SJSA1 (cell line): ENCODE measurements at places on chromosomes 7 and 10. TPM values are rescaled to one million over a fixed set of nuclear protein-coding genes. Genes with fewer than 3 reads are reported as not detected.

GRCh38 chr7:151819866-151820265, 57.0 kb downstream of the PRKAG2 start:
- no peak overlapping the region for H3K4me3 ChIP-seq
- H3K27ac ChIP-seq, result no peak overlapping the region
- no peaks in the 10 kb centered on the region for H3K36me3 ChIP-seq
- DNase-seq, result no peak

DNA sequence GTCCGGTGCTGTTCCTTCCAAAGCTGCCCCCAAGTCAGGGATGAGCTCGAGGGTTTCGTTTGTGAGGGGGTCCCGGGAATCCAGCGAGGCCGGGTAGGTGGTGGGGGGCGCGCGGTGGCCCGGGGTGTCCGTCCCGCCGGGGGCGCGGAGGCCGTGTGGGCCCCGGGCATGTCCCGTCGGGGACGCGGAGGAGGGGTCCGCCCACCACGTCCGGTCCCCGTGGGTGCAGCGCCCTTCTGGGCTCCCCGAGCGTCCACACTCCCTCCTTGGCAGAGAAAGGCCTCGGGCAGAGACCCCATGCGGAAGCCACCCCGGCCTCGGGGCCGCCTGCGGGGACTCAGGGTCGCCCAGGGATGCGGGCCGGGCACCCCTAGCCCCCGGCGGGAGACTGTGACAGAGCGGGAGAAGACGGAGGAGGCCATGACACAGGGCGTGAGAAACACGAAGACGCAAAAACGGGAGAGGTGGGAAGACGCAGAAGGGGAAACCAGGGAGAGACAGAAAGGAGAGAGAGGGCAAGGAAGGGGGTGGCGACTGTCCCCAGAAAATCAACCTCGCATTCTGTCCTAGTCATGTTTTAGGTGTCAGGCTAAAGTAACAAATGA, 640 bp upstream of the ZNF425 start:
- peaks cover 25% of the 10 kb centered on the region for H3K36me3 ChIP-seq
- peaks cover 10% of the 10 kb centered on the region for H3K4me1 ChIP-seq
- H3K27me3 ChIP-seq, result no peaks in the 10 kb centered on the region
- DNase-seq, result peak; percentile 63

- no peak overlapping the region for H3K4me3 ChIP-seq
- H3K4me1 ChIP-seq, result peaks cover 16% of the 10 kb centered on the region
- no peaks in the 10 kb centered on the region for H3K27me3 ChIP-seq
- H3K27ac ChIP-seq, result no peak overlapping the region
These were observed 14.3 kb downstream of the HKDC1 start for GRCh38 chr10:69234447-69234846.

- no peak for DNase-seq
- no peak overlapping the region for H3K27ac ChIP-seq
- no peaks in the 10 kb centered on the region for H3K36me3 ChIP-seq
- H3K4me1 ChIP-seq, result no peaks in the 10 kb centered on the region
These were observed 1089.6 kb upstream of the SORCS1 start for GRCh38 chr10:108254089-108254488.

- no peaks in the 10 kb centered on the region for H3K4me1 ChIP-seq
- no peak overlapping the region for H3K4me3 ChIP-seq
- H3K27ac ChIP-seq, result no peak overlapping the region
- no peaks in the 10 kb centered on the region for H3K27me3 ChIP-seq
- DNase-seq, result no peak
These were observed 8.0 kb upstream of the MBL2 start for GRCh38 chr10:52780391-52781155.

DNA sequence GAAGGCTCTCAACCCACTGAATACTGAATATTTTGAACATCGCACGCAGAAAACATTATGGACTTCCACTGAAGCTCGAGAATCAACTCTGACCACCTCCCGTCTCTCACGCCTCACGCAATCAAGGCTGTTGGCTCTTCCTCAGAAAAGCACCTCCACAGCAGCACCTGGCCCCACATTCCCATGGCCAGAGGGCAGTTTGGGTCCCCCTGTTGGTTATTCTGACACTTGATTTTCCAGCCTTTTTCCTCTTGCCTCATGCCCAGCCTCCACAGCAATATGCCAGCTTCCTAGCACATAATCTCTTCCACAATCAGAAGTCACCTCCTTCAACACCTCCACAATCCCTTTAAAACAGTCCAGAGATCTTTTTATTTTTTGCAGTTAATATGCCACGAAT, 55.9 kb downstream of the SVOPL start:
- H3K27me3 ChIP-seq, result no peaks in the 10 kb centered on the region
- no peaks in the 10 kb centered on the region for H3K4me1 ChIP-seq
- no peaks in the 10 kb centered on the region for H3K36me3 ChIP-seq
- H3K27ac ChIP-seq, result no peak overlapping the region
- DNase-seq, result no peak

- H3K27ac ChIP-seq, result no peak overlapping the region
- H3K4me3 ChIP-seq, result no peak overlapping the region
- H3K4me1 ChIP-seq, result no peaks in the 10 kb centered on the region
- H3K27me3 ChIP-seq, result no peaks in the 10 kb centered on the region
- no peak for DNase-seq
These were observed 618.0 kb upstream of the LRRTM3 start for GRCh38 chr10:66307826-66308225.

- no peaks in the 10 kb centered on the region for H3K4me1 ChIP-seq
- H3K36me3 ChIP-seq, result no peaks in the 10 kb centered on the region
These were observed 380.9 kb downstream of the LRRTM3 start for GRCh38 chr10:67306588-67307205.

DNA sequence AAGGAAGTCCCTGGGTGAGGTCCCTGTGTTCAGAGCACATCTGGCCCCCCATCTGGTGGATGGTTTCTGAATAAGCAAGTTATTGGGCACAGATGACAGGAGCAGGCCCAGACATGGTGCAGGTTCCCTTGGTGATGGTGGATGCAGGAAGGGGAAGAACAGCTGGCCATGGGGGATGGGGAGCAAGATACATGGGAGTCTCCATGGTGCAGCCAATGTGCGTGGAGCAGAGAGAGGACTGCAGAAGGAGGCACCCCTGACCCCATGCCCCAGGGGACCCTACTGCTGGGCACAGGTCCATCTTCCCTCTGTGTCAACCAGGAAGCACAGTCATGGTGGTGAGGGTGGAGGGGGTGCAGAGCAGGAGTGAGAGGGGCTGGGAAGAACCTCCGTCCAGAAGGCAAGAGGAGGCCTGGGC, 43.8 kb upstream of the RABGEF1 start:
- no peak overlapping the region for H3K4me3 ChIP-seq
- no peaks in the 10 kb centered on the region for H3K4me1 ChIP-seq
- no peak overlapping the region for H3K27ac ChIP-seq
- DNase-seq, result no peak

- H3K27me3 ChIP-seq, result no peaks in the 10 kb centered on the region
- no peak overlapping the region for H3K4me3 ChIP-seq
- no peak overlapping the region for H3K27ac ChIP-seq
- H3K36me3 ChIP-seq, result no peaks in the 10 kb centered on the region
These were observed 9.9 kb upstream of the CXCL12 start for GRCh38 chr10:44394696-44395381.

DNA sequence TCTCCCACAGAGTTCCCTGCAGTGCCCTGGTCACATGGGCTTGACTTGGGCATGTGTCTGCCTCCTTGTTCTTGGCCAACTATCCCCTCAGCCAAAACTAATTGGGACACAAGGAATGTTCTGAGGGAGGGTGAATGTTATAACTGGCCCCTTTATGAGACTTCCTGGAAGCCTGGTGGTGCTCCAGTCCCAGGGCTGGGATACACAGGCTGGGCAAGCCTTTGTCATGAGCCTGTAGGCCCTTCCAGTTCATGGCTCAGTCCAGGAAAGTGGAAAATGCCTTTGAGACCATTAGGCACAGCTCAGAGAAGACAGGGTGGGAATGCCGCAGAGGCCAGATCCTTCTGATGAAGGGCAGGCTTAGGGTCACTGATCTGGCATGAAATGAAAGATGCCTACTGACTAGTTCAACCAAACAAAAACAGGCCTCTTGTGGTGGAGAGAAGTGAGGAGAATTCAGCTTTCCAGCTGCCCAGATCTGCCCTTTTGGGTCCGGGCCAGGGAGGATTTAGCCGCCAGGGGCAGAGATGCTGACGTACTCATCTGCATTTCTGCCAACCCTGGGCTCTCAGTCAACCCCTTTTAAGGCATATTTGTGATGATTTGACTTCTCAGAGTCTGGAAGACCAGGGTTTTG, 961.5 kb downstream of the KCNMA1 start:
- no peaks in the 10 kb centered on the region for H3K27me3 ChIP-seq
- H3K36me3 ChIP-seq, result no peaks in the 10 kb centered on the region
- H3K27ac ChIP-seq, result no peak overlapping the region
- no peak for DNase-seq
- no peaks in the 10 kb centered on the region for H3K4me1 ChIP-seq

DNA sequence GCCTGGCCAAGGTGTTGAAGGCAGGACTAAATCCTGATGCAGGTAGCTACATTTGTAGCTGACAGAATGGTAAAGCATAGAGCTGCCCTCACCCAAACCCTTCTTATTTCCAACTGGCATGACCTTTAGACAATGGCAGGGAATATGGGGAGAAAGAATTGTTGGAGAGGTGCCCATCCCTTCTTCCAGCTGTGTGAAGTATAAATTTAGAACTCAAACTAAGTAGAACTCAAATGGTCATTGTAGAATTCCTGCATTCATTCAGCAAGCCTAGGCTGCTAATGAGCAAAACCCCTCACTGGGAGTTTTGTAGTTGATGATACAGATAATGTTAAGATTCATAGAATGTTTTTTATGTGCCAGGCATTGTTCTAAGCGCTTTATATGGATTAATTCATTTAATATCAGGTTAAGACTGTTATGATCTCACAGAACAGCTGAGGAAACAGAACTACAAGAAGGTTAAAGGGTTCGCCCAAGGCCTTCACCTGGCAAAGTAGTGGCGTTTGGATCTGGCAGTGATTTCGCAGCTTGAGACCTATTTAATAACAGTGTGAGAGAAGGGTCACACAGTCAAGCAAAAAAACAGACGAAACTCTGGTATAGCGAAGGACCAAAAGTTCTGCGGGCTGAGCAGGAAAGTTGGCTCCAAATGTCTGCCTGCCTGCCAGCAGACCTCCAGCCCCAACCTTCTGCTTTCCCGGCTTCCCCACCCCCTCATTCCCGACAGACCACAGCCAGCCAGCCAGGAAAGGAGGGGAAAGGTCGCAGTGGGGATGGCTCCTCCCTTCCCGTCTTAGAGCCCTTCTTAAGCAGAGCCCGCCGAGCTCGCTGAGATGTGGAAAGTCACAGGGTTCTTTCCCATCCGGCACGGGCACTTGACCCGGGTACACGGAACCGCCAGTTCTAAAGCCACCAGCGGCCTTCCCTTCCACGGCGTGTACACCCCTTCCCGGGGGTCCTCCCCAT, 1.6 kb upstream of the HILPDA start:
- DNase-seq, result no peak
- peaks cover 22% of the 10 kb centered on the region for H3K4me1 ChIP-seq
- H3K36me3 ChIP-seq, result peaks cover 10% of the 10 kb centered on the region; the same call in 1 of the 2 replicates
- no peak overlapping the region for H3K4me3 ChIP-seq

ABCF2 gene
- total RNA-seq, result 52.0 and 72.6 TPM in 2 replicates

SPRN gene
- total RNA-seq, result not detected in 2 replicates

CALML3 gene
- not detected in 2 replicates for total RNA-seq

NAT16 gene
- total RNA-seq, result not detected in 2 replicates

CYP3A4 gene
- not detected in 2 replicates for total RNA-seq

SUN1 gene
- 115 and 122 TPM in 2 replicates for total RNA-seq

TRIL gene
- 0.05 TPM in 1 of 2 replicates, not detected in the other for total RNA-seq

LIPM gene
- total RNA-seq, result not detected in 2 replicates
